ENCODE measurements at places on chromosomes 7 and 10.
A peak's percentile ranks its signal among the peaks of the same experiment; 100 is the strongest.

GRCh38 chr10:4212111-4212630 lies 427.2 kb upstream of the KLF6 start:
- H3K36me3 ChIP-seq: no peaks in the 10 kb centered on the region
- H3K27ac ChIP-seq: no peak overlapping the region
- no peaks in the 10 kb centered on the region for H3K4me1 ChIP-seq
- no peak for DNase-seq
- H3K4me3 ChIP-seq: no peak overlapping the region

- peaks cover 33% of the 10 kb centered on the region for H3K4me1 ChIP-seq
- no peak overlapping the region for H3K27ac ChIP-seq
- no peak overlapping the region for H3K4me3 ChIP-seq
- peaks cover 18% of the 10 kb centered on the region for H3K27me3 ChIP-seq
- H3K36me3 ChIP-seq: peaks cover 2% of the 10 kb centered on the region
Observed at GRCh38 chr10:1243486-1244234, 187.5 kb downstream of the WDR37 start.

- H3K36me3 ChIP-seq: no peaks in the 10 kb centered on the region
- no peaks in the 10 kb centered on the region for H3K27me3 ChIP-seq
- no peaks in the 10 kb centered on the region for H3K4me1 ChIP-seq
- DNase-seq: no peak
Observed at GRCh38 chr10:111488668-111489067, 411.8 kb downstream of the ADRA2A start.

- H3K4me1 ChIP-seq: peaks cover 26% of the 10 kb centered on the region
- peak overlapping the region; percentile 71 for H3K27ac ChIP-seq
Observed at GRCh38 chr10:63563623-63564022, 42.4 kb downstream of the REEP3 start.

- H3K4me1 ChIP-seq: no peaks in the 10 kb centered on the region
- H3K4me3 ChIP-seq: no peak overlapping the region
- DNase-seq: no peak
Observed at GRCh38 chr7:83267141-83267631, 104.5 kb upstream of the PCLO start.

- H3K27me3 ChIP-seq: no peaks in the 10 kb centered on the region
- peaks cover 10% of the 10 kb centered on the region for H3K4me1 ChIP-seq
- no peak overlapping the region for H3K4me3 ChIP-seq
- peak; percentile 47 for DNase-seq
Observed at GRCh38 chr7:55280031-55280454, 85.1 kb upstream of the LANCL2 start.

DNA sequence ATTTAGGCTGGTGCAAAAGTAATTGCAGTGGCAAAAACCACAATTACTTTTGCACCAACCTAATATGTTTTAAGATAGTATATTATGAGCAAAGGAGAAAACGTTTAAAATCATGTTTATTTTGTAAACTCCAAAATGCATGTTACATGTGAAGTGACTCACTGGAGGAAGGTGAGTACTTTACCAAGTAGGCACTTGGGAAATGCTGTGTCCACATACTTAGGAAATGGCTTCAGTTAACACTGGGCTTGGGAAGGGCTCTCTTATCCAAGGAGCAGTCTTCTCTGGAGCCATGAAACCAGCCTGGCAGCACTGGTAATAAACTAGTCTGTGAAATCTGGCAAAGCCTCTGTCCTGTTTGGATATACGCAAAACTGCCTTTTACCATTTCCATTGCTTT lies 4.4 kb downstream of the RPS24 start:
- H3K27ac ChIP-seq: no peak overlapping the region
- H3K4me3 ChIP-seq: no peak overlapping the region
- no peaks in the 10 kb centered on the region for H3K27me3 ChIP-seq
- peaks cover 73% of the 10 kb centered on the region for H3K36me3 ChIP-seq
- no peak for DNase-seq

- DNase-seq: no peak
- peaks cover 48% of the 10 kb centered on the region for H3K4me1 ChIP-seq
- H3K4me3 ChIP-seq: peak overlapping the region; percentile 83
- H3K36me3 ChIP-seq: peaks cover 14% of the 10 kb centered on the region
- peak overlapping the region; percentile 65 for H3K27ac ChIP-seq
Observed at GRCh38 chr10:137606-138005, 2.4 kb downstream of the ZMYND11 start.

DNA sequence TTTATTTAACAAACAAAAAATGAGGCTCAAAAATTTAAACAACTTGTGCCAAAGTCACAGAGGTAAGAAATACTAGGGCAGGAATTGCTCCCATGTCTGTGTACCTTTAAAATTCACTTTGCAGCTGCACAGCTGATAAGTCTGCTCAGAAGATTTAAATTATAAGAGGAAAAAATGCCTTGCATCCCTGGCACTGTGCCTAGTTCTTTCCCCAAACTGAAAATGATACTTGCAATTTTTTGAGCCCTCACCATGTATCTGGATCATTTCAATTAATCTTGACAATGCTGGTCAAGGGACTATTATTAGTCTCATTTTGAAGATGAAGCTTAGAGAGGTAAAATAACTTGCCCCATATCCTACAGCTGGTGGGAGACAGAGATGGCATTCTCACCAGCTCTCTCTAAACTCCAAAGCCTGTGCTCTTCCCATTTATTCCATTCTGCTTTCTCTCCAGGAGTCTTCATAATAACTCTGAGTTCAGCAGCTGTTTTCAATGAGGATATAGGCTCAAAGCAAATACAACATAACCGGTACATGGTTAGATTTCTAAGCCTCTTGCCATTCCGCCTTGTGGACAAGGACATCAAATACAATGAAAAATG lies 350.5 kb upstream of the LRRTM3 start:
- no peaks in the 10 kb centered on the region for H3K27me3 ChIP-seq
- no peaks in the 10 kb centered on the region for H3K36me3 ChIP-seq
- no peak overlapping the region for H3K27ac ChIP-seq

- no peak overlapping the region for H3K4me3 ChIP-seq
- no peaks in the 10 kb centered on the region for H3K4me1 ChIP-seq
- H3K36me3 ChIP-seq: no peaks in the 10 kb centered on the region
- DNase-seq: no peak
- no peaks in the 10 kb centered on the region for H3K27me3 ChIP-seq
Observed at GRCh38 chr10:107232013-107232412, 67.5 kb upstream of the SORCS1 start.

GRCh38 chr7:157388301-157388700 lies 51.5 kb downstream of the DNAJB6 start:
- DNase-seq: no peak
- H3K4me1 ChIP-seq: peaks cover 39% of the 10 kb centered on the region
- no peak overlapping the region for H3K27ac ChIP-seq
- no peak overlapping the region for H3K4me3 ChIP-seq
- no peaks in the 10 kb centered on the region for H3K27me3 ChIP-seq
- peaks cover 44% of the 10 kb centered on the region for H3K36me3 ChIP-seq

DNA sequence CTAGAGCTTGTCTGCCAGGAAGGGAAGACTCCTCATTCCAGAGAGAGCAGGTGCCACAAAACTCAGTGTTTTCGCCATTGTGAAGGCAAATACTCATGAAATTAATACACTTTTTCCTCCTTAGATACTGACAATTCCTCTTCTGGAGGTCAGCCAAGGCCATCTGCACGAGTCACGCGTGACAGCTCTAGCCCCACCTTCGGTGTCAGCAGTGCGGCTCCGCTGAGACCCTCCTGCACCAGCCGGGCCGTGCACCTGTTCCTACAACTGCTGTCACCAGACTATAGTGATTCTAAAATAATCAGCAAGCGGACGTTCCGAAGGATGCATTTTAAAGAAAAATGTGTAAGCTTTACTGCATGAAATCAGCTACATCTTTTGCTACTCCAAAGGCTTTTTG lies 127.7 kb downstream of the DIP2C start:
- peaks cover 2% of the 10 kb centered on the region for H3K36me3 ChIP-seq
- no peak overlapping the region for H3K27ac ChIP-seq
- no peak for DNase-seq
- no peak overlapping the region for H3K4me3 ChIP-seq
- no peaks in the 10 kb centered on the region for H3K4me1 ChIP-seq
- peaks cover 46% of the 10 kb centered on the region for H3K27me3 ChIP-seq

DNA sequence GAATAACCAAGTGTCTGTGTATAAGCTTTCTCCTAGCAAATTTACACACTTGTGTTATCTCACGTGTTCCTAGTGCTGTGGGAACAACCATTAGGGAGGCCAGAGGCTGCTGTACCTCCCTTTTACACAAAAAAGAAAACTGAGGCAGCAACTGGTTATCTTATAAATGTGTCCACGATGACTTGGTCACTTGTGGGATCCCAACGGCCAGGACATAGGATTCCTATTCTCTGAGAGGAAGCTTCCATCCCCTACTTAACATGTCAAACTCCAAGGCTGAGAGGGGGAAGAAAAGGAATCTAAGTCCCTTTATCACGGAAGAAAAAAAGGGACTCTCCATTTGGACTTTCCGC lies 484 bp downstream of the ZNF438 start:
- peaks cover 10% of the 10 kb centered on the region for H3K36me3 ChIP-seq
- H3K27me3 ChIP-seq: no peaks in the 10 kb centered on the region
- peak overlapping the region; percentile 96 for H3K27ac ChIP-seq
- H3K4me1 ChIP-seq: no peaks in the 10 kb centered on the region

Data from central memory CD8-positive, alpha-beta T cell (primary cell).